ENCODE measurements at places on chromosomes 3 and 15.
A peak's percentile ranks its signal among the peaks of the same experiment; 100 is the strongest.

- no peak for DNase-seq
These were observed 30.2 kb downstream of the NPTN start for GRCh38 chr15:73602992-73603391.

DNA sequence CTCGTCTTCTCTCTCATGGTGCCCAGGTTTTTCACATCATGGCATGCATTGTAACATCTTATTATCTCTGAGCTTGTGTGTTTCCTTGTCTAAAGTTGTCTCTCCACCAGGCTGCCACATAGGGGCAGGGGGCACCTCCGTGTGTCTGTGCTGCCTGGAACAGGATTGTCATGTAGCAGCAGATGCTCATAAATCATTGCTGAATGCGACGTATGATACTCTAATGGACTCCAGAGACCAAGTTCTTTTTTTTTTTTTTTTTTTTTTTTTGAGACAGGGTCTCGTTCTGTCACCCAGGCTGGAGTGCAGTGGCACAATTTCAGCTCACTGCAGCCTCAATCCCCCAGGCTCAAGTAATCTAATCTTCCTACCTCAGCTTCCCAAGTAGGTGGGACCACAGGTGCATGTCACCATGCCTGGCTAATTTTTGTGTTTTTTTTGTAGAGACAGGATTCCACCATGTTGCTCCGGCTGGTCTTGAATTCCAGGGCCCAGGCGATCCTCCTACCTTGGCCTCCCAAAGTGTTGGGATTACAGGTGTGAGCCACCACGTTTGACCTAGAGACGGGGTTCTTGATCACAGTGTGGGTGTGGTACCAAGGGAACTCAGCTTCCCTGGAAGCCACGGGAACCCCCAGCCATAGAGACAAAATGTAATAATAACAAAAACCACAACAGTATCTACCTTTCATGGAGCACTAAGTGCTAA lies 4.7 kb upstream of the DNASE1L3 start:
- no peak for DNase-seq

GRCh38 chr3:58414538-58415197 lies 19.0 kb downstream of the PDHB start:
- peak; percentile 6 for DNase-seq

DNA sequence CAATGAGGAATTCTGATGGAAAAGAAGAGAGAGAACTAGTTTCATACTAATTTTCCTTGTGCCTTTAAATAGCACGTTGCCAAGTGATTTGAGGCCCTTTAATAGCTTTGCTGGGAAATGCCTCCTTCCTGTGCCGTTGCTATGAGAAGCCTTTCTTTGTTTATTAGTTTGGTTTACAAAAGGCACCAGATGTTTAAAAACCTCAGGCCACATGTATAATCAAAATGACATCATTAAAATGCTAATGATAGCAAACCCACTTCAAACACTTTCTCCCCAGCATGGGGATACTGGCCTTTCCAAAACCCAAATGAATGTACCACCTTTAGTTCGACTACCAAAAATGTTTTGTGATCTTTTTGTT lies 50.0 kb upstream of the TBC1D23 start:
- DNase-seq = no peak

- no peak for DNase-seq
These were observed at the start of gene ACAN for GRCh38 chr15:88803241-88803919. Gene ACAN (plus strand): TSS chr15:88803436. CDS start chr15:88836207, 32,771 bp downstream.

DNA sequence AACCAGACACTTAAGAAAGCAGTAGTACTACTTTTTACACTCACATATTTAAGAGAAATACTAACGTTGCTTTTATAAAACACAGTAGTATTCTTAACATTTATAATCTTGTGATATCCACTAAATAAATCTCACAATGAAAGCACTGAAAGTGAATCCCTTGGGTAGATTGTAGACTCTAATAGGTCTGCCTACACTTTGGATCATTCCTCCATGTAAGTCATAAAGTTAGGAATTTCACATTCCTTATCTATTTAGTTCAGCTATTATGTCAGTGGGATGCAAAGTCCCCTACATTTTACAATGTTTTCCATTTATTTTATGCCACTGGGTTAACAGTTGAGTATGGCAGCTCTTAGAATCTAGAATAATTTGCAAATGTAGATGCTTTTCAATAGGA lies 330.7 kb downstream of the LSAMP start:
- no peak for DNase-seq

DNA sequence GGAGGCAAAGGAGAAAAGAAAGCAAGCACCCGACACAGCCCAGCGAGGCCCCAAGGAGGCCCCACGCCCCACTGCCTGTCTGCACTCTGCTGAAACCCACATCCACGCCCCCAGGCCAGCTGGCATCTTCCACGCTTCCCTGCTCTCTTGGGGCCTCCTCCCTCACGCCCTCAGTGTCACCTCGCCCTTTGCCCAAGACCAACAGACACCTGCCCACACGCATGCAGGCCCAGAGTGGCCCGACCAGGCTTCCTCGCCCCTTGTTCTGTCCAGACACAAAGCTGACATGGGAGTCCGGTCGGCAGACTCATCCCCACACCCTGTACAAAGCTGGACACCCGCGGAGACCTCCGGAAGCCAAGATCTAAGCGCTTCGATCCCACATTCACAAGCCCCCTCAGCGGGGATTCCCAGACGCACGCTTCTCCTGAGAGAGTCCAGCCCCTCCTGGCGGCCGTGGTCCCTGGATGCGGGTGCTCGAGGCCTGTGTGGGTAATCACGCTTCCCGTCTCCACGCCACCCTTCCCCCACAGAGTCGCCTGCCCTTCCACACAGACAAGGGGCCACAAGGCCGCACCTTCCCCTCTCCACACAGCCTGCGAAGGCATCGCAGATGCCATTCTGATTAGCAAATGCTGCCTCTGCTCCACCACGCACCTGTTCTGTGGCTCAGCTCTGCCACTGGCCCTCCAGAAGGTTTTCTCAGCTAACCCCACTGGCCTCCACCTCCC lies 176.6 kb downstream of the XXYLT1 start:
- no peak for DNase-seq

GRCh38 chr15:87604857-87605446 lies 651.6 kb downstream of the NTRK3 start:
- DNase-seq = no peak

- no peak for DNase-seq
These were observed 494.7 kb upstream of the NECTIN3 start for GRCh38 chr3:110576960-110577359.

GRCh38 chr3:98726084-98726483 lies 37.1 kb upstream of the ST3GAL6 start:
- DNase-seq = no peak

- DNase-seq = no peak
These were observed 144.0 kb upstream of the PTPRG start for GRCh38 chr3:61417352-61417751.

- DNase-seq = no peak
These were observed 1.8 kb downstream of the HDGFL3 start for GRCh38 chr15:83205725-83206324.

DNA sequence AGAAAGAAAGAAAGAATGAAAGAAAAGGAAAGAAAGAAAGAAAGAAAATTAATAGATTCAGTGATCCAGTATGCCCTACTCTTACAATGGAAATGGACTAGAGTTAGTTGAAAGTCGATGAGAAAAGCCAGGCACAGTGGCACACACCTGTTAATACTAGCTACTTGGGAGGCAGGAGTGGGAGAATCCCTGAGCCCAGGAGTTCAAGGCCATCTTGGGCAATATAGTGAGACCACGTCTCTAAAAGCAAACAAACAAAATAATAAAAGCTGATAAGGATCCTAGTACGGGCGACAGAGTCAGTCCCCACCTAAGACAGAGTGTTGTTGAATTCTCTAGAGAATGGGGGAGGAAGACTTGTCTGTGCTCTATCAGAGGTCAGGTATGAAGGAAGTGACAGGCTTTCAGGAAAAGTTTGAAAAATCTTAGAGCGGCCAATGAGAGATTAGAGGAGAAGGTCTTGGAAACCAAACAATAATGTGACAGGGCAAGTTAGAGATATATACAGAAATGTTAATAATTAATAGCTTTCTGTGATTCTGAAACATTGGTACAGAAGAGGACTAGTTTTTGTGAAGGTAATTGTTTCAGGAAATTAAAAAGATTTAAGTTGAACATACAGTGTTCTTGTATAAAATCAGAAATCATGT lies 117.9 kb upstream of the PTX3 start:
- no peak for DNase-seq

DNA sequence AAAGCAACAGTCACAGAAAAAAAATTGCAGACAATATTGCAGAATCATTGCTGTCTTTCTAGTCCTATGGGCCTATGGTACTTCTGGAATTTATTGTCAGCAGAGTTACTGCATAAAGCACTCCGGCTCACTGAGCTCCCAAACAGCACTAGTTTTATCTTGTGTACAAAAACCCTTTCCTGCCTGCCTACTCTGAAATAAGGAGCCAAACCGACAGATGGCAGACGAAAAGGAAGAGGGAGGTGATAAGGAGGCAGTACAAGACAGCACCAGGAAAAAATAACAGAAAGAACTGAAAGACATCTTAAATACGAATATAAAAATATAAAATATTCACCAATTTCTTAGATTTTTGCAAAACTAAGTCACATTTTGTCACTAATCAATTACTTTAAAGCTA lies 15.6 kb downstream of the HERC1 start:
- no peak for DNase-seq

- DNase-seq = no peak
These were observed 17.3 kb downstream of the HDAC11 start for GRCh38 chr3:13497386-13497785.

- no peak for DNase-seq
These were observed 21.9 kb downstream of the LRIG1 start for GRCh38 chr3:66478960-66479359.

GRCh38 chr15:85974348-85974705 lies 105.3 kb upstream of the AGBL1 start:
- no peak for DNase-seq

DNA sequence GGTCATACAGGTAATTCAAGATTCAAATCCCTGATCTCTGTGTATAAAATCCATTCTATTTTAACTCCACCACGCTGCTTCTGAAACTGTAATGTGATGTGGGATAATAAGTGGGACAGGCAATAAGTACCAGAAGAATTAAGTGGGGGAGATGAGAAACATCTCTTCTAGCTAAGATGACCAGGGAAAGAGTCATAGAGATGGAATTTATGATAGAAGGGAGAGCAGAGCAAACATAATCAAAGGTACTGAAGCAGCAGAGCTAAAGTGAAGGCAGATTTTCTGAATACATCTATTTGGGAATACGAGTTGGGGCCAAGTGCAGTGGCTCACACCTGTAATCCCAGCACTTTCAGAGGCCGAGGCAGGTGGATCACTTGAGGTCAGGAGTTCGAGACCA lies 4.9 kb downstream of the MRPL47 start:
- DNase-seq = no peak

GRCh38 chr3:13013151-13013561 lies 60.1 kb downstream of the IQSEC1 start:
- DNase-seq = no peak

DNA sequence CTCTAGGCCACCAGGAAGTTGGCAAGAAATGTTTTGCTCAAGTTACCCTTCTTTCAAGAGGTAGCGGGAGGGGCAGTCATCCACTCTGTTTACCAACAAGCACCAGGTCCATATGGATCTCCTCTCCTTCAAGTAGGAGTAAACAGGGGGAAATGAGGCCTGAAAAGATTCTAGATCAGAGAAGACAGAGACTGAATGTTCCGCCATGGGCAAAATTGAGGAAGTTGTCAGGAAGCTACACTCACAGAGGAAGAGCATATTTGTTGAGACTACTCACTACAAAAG lies 81.6 kb downstream of the KLF15 start:
- DNase-seq = no peak

DNA sequence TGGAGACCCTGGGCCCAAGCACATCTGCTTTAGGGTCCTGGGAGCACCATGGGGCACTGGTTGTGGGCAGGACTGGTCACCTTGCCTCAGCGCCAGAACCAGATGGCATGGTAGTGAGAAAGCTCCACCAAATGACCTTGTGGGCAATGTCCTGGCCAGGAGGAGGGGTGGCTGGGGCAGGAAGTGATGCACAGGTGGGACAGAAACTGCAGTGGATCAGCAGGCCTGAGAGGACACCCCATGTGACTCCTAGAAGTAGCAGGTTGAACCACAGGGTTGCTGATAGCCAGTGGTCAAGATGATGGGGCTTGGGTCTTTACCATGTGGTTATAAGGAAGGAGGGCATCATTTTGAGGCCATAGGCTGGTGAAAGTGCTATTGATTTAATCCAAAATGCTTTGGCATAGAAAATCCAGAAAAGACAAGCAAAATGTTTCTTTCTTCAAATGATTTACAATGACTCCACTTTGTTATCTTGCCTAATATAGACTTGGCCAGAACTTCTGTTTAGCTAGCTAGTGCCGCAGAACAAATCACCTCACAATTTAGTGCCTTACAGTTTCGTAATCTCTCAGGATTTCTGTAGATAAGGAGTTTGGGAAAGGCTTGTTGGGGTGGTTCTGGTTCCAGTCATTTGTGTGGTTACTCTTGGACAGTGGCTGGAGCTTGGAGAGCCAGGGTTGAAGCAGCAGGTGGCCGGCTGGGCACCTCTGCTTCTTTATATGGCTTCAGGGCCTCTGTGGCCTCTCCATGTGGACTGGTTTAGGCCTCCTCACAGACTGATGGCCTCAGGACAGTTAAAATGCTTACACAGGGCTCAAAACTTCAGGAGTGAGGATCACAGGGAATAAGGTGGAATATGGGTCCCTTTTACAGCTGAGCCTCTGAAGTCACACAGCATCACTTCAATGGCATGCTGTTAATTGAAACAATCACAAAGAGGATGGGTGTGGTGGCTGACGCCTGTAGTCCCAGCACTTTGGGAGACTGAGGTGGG lies 27.5 kb downstream of the TMEM158 start:
- no peak for DNase-seq

DNA sequence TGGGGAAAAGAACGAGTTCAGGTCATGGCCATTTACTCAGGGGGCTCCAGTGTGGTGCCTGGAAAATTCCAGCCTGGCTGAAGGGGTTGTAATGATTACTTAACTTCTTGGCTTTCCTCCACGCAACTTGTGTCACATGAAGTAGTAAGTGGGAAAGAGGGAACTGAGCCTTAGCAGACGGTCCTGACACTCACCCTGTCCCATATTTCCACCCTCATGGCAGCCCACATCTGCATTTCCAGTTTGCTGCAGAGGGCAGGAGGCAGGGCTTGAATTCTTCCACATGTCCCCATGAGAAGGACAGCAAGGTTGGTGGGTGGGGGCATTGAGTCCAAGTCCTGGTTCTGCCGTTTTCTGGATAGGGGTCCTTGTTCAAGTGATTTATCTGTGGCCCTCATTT lies 7.8 kb upstream of the CAMP start:
- no peak for DNase-seq

DNA sequence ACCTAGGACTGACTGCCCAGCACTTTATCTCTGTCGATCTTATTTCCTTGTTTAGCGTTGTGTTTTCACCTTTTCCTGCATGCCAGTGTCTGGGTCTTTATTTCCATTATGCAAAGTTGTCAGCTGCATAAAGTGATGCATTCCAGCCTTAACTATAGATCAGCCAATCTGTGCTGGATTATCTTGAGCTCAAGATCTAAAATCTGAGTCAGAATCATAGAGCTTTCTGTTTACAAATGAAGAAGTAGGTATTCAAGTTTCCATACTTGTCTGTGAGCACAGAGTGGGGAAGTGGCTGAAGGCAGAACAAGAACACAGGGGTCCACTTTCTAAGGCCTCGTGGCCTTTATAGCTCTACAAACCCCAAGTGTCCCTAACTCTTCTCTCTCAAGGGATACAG lies 82.4 kb upstream of the PLCL2 start:
- DNase-seq = no peak

Measured in stimulated activated CD4-positive, alpha-beta T cell treated with anti-CD3 and anti-CD28 coated beads, Interleukin-15, amount 100 ng/mL, for 48 hours (primary cell).